ENCODE measurements at places on chromosomes 6 and 20.

DNA sequence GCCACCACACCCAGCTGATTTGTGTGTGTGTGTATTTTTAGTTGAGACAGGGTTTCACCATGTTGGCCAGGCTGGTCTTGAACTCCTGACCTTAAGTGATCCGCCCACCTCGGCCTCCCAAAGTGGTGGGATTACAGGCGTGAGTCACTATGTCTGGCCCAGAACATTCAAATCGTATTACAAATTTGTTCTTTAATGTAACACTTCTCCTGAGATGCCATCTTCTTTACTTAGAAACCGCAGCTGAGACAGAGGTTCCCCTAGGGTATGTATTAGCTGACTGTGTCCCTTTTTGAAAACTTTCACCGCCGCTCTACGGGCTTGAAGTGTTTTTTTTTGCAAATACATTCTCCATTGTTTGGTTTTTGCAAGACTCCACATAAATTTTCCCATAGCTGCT lies 62.6 kb downstream of the TOX2 start:
- no peak for DNase-seq

DNA sequence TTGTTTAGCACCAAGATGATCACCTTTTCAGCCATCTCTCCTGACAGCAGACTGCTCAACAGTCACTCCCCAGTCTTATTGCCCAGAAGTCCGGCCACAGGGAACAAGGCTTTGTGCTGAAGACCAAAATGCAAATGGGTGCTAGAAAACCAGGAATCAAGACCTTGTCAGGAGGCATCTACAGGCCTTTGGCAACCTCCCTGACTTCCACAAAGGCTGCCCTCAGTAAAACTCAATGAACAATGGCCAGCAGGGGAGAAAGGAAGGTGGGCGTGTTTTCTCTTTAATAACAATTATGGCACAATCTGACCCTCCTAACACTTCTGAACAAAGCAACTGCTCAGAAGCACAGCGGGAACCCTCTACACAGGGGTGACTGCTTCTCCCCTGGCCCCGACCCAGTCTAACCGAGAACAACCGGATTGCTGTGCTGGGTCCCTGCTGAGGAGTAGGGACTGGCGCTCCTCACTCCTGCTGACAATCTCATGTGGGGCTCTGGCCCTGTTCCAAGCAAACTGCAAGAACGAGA lies 41.6 kb downstream of the PLCG1 start:
- DNase-seq = no peak

- DNase-seq = no peak
Measured at GRCh38 chr6:136646377-136646776, 96.2 kb upstream of the MAP7 start.

DNA sequence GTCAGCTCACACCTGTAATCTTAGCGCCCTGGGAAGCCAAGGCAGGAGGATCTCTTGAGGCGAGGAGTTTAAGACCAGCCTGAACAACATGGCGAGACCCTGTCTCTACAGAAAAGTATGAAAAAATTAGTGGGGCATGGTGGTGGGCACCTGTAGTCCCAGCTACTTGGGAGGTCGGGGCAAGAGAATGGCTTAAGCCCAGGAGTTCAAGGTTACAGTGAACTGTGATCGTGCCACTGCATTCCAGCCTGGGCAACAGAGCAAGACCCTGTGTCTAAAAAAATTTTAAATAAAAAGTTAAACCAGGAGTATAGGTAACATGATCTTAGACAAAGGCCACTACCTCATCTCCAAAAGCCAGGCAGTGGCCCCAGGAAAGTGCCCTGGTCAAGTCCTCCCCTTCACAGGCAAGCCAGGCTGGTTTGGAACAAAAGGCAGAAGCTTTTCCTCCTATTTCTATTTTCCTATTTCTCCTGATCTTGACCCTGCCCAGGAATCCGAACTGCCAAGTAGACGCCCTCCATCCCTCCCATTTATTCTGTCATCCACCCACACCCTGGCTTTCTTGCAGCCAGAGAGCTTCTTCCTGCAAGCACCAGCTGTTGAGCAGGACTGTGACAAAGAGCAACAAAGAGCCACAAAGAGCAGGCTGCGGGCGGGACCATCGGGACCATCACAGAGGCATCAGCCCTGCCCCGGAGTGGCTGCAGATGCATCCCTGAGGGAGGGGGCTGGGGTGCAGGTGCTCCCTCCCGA lies 149.9 kb upstream of the AFDN start:
- no peak for DNase-seq

DNA sequence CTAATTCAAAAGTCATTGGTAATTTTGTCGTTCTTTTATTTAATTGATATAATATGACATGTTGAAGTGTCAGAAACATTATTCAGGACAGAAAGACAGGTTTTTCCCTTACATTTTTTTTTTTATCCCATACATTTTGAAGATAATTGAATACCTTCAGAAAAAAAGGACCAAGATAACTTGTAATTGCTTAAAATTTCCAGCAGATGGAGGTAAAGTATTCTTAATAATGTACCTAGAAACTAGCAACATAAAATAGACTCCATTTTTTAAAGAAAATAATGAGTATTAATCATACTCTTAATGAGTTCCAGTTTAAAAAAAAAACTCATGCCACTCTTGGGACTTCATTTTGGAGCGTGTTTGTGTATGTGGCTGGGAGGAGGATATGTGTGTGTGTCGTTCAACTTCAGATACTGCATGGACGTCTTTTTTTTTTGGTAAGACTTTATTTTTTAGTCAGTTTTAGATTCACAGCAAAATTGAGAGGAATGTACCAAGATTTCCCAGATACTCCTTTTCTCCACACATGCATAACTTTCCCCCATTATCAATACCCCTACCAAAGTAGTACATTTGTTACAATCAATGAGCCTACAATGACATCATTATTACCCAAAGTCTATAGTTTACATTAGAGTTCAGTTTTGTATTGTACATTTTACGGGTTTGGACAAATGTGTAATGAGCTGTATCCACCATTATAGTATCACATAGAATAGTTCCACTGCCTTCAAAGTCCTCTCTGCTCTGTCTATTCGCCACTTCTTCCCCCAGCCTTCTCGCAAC lies 79.4 kb downstream of the ROS1 start:
- DNase-seq = peak; percentile 27

GRCh38 chr6:33080127-33081089 lies 4.6 kb downstream of the HLA-DPB1 start:
- DNase-seq = no peak

DNA sequence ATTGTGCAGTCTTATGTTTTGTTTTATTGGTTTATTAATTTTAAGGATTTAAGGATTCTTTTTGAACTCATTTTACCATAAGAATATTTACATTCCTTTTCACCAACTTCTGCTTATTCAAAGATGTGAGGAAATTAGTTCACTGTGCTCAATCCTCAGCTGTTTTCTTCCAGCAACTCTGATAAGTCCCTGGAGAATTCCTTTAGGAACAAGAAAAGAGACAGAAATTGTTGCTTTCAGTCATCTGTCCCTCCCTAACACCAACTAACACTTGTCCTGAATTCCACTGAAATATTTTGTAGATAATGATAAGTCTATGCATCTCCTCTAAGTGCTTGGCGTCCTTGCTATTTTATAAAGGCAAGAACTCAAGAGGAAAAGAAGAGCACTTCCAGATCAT lies 334.8 kb upstream of the MARCKS start:
- DNase-seq = no peak

Data from NB4 (cell line).